ENCODE measurements at places on chromosomes 7 and 10.

GRCh38 chr7:7681936-7682329 is 36.5 kb downstream of the RPA3 start:
- DNase-seq: no peak

DNA sequence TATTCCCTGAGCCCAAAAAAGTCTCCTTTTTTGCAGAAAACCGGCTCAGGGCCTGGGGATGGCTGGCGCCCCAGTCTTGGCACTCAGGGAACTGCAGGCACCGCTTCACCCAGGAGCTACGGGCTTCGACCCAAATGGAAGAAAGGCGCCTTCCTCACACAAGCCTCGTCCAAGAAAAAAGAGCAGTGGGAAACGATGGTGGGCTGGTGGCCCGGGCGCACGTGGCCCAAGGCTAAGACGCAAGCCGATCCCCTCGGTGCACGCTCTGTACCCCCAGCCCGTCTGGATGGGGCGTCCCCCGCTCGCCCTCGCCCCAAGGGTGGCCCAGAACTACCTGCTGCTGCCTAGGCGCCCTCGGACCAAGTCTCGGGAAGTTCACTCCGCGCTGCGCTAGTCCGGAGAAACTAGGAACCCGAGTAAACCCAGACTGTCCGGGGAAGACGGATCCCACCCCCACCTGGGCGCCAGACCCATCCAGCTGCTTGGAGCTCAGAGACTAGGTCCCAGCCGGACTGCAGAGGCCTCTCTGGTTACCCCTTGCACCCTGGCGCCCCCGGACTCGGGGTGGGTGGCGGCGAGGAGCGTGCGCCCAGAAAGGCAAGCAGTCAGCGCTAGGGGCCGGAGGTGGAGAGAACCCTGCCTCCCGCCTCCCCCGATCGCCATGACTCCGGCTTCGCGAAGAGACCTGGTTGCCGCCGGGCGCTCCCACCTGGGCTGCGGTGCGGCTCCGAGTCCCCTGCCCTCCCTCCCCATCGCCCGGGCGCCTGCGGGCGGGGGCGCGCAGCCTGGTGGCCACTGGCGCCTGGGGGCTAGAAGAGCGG is 76.4 kb downstream of the CALN1 start:
- DNase-seq: no peak

DNA sequence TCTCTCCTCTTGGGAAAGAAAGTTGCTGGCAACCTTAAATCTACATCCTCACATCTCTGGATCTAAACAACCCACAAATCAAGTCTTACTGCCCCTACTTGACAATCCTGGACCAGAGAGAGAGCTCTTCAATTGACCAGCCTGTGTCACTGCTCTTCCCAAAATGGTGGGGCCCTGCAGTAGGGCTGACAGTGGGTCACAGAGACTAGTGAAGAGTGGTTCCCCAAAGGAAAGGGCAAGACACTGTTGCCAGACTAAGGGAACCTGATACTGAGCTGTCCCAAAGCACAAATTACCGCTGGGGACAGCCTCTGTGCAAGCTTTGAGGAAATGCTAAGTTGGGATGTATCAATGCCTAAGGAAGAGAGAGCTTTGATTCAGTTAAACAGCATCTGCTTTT is 4.5 kb upstream of the GPRIN2 start:
- DNase-seq: no peak

DNA sequence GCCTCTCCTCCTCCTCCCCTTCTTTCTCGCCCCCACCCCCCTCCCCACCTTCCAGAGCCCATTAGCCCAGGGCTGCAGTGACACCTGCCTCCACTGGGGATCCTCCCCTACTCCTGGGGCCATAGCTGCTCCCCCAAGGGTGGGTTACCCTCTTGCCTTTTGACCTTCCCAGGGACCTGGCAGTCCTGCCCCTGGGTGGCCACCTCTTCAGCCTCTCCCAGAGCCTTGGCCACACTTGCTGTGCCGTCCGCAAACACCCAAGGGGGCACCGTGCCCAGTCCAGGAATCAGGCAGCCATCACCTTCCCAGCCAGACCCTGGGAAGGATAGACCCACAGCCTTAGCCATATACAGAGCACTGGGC is 19.8 kb upstream of the CLDN4 start:
- no peak for DNase-seq

DNA sequence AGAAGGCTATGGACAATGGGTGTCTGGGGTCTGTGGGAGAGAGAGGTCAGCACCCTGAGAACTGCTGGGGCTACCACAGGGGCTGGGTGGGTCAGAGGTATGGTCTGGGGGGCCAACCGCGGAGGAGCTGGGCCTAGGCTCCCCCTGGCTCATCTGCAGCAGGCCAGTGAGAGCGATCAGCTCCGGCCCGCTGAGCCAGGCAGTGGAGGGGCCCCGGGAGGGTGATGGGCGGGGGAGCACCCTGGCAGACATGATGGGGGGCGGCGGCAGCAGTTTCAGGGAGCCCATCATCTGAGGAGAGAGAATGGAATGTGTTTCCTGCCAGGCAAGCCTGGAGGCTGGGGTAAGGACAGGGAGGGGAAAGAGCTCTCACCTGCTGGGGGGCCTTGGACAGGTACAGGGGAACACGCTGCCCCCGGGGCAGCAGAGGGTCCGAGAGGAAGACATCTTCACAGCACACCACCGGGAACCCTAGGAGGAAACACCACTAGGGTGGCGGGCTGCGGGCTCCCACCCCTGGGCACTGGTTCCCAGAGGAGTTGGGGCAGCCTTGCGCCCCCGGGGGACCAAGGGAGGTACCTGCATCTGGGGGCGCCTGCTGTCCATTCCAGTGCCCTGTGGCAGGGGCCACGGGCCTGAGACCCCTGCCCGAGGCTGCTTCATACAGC is 1.3 kb downstream of the SAP25 start:
- no peak for DNase-seq

- DNase-seq: no peak
These were observed 21.3 kb upstream of the ST8SIA6 start for GRCh38 chr10:17475661-17476060.

GRCh38 chr10:64518456-64518855 is 997.3 kb downstream of the REEP3 start:
- no peak for DNase-seq

GRCh38 chr7:135672560-135673359 is 10.4 kb downstream of the STMP1 start:
- no peak for DNase-seq

DNA sequence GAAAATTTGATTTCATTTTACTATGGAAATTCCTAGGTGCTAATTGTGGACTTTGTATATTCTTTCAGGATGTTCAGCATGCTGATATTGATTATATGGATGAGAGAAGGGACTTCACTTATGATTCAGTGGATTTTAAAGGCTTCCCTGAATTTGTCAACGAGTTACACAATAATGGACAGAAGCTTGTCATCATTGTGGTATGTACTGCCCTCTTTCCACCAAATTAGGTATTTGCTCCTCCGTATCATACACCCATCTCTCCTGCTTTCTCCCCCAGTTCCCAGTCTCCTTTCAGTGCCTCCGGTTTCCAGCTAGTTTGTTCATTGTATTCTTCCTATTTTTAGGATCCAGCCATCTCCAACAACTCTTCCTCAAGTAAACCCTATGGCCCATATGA is 34.6 kb downstream of the MGAM start:
- no peak for DNase-seq

DNA sequence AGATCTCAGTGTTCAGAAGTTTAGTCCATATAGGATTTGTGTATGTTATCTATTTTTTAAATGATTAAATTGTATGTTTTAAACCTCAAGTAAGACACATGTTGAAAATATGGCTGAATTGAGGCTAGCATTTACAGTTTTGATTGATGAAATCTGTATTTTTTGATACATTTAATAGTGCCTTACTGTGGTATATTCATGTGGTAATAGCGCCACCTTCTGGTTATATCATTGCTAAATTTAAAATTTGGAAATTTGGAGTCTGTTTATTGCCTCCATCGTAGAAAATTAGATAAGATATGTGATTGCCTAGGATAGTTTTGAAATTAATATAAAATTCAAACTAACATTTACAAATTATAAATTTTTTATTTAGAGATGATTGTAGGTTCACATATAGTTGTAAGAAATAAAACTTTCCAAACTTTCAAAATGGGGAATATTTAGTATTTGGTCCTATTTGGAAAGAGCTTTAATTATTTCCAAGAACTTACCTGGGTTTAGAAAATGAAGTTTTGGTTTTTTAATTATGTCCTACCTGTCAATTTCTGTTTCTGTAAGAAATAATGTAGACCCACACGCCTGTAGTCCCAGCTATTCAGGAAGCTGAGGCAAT is 19.1 kb upstream of the ARMS2 start:
- DNase-seq: no peak

DNA sequence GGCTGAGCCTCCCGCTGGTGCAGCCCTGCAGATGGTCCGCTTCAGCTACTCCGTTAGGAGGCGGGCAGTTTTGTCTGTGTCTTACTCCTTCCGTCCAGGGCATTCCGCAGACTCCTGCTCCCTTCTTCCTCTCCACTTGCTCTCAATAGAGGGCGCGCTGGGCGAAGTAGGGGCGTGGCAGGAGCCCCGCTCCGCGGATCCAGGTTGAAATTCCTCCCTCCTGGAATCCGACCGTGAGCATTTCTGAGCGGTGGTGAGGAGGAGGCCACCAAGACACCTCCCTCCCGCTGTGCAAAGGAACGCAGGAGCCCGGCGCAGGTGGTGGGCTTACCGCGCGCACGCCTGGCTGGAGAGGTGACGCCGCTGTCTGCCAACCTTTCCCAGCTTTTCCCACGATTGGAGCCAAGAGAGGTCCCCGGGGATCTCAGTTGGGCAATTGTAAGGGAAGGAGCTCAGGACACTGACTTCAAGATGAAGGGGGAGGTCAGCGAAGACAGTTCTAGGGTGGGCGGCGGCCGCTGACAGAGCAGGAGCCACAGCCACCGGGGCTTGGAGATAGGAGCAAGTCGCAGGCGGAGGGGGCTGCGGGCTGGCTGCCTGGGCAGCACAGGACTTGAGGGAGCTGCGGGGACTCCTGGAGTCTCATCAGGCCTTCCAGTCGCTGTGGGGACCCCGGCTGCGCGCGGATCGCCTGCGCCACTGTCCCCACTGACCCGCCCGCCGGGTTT is 1011.3 kb downstream of the XPNPEP1 start:
- no peak for DNase-seq

GRCh38 chr10:92972066-92972870 is 88.3 kb upstream of the CYP26C1 start:
- DNase-seq: no peak

DNA sequence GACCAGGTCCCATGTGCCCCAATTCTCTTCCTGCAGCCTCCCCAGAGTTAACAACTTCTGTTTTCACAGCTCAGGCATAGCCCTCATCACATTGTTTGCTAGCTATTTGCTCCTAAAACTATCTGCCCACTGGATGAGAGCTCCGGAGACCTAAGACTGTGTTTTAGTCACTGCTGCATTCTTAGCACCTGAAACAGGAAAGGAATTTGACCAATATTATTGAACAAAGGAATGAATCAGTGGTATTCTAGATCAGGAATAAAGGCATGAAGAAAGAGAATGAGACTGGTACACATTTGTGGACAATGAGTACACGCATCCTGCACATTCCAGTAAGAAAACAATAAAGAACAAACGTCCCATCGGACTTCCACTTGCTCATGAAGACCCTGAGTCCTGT is 54.8 kb downstream of the PPP1R17 start:
- DNase-seq: no peak

- DNase-seq: peak; percentile 8
These were observed at the start of gene KIAA1217 for GRCh38 chr10:24208661-24209431. Gene KIAA1217, plus strand, starts transcription at chr10:24209138. Its CDS starts 56 bp downstream, at chr10:24209194.

- DNase-seq: no peak
These were observed 160.2 kb downstream of the BICC1 start for GRCh38 chr10:58672845-58673244.

GRCh38 chr7:114931656-114932011 is 9.7 kb downstream of the MDFIC start:
- DNase-seq: peak; percentile 16

- DNase-seq: no peak
These were observed 82.2 kb upstream of the GNA12 start for GRCh38 chr7:2926120-2926895.

DNA sequence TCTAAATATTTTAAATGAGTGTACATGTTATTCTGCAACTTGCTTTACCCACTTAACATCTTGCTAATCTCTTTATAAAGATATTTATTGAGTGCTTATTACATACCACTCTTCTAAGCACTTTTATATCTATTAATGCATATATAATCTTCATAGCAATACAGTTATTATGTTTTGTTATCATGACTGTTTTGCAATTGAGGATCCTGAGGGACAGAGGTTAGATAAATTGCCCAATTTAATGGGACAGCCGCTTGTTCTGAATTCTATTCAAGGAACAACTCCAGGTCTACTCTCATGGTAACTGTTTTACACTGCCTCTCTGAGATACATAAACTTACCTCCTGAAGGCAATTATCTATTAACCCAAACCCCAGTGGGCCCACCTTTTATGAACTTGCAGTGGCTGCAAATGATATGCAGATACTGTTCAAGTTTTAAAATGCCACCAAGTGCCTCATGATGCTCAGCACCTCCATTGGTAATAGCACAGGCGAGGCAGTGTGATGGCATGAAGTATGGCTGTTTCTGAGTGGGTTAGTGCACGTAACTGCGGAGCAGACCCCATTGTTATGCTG is 60.5 kb downstream of the PON1 start:
- no peak for DNase-seq

DNA sequence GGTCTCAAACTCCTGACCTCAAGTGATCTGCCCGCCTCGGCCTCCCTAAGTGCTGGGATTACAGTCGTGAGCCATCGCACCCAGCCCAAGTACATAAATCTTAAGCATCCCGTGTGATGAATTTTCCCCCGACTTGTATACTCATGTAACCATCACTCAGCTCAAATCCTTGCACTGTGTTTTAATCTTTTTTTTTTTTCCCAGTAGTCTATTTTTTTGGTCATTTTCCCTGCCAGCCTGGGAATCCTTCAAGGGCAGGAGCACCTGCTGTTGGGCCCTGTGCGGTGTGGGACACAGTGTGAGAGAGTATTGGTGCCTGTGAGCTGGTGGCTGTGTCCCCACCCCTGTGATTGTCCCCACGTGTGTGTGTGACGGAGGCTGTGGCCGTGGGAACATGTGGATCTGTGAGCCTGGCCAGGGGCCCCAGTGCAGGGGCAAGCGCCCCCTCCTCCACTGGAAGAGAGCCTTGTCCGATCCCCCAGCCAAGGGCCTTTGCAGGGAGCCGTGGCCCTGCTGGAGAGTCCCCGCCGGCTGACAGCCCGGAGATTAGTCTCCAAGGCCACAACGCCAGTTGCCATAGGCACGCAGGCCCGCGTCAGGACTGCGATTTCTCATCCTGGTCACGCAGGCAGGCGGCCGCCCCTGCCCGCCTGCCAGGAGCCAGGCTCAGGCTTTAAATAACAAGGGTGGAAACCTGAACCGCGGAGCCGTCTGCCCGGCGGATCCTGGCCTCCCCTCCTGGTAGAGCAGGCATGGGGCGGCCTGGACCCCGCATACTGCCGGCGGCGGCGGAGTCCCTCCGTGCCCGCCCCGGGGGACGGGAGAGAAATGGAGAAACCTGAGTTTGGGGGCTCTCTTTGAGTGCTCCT is 26.5 kb downstream of the GTF2IRD1 start:
- DNase-seq: no peak

GRCh38 chr7:139772115-139772514 is 5.7 kb downstream of the HIPK2 start:
- no peak for DNase-seq

GRCh38 chr7:29105752-29106668 is 40.3 kb downstream of the CPVL start:
- no peak for DNase-seq

All from stimulated activated CD4-positive, alpha-beta T cell treated with anti-CD3 and anti-CD28 coated beads, Interleukin-4, amount 100 ng/mL, for 1 hour (primary cell).